Brain (organoid and tissue), 16 donors: ENCODE measurements at places on chromosomes 3 and 15.

GRCh38 chr3:71973274-71974030 lies 188.5 kb upstream of the PROK2 start:
- no peak for DNase-seq

DNA sequence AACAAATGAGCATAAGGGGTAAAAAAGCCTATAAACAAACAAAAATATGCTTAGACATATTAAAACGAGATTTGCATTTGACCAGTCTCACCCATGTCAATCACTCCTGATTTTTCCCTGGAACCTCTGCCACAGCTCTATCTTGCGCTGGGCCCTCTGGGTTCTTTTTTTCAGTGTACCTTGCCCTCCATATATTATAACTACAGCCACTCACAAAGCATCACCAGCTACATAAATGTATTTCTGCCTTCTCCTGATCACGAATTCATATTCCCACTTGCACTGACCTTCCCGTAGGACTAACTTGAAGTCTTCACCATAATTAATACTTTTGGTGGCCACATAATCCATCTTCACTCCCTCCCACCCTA lies 395.6 kb upstream of the ROBO2 start:
- DNase-seq, result no peak

DNA sequence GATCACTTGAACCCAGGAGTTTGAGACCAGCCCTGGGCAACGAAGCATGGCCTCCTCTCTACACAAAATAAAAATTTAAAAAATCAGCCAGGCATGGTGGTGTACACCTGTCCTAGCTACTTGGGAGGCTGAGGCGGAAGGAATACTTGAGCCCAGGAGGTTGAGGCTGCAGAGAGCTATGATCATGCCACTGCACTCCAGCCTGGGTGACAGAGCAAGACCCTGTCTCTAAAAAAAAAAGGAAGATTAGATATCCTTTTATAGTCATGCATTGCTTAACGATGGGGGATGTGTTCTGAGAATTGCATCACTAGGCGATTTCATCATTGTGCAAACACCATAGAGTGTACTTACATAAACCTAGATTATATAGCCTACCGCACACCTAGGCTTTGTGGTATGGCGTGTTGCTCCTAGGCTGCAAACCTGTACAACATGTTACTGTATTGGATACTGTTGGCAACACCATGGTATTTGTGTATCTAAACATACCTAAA lies 12.6 kb downstream of the ALAS1 start:
- DNase-seq, result no peak

GRCh38 chr3:168862466-168862865 lies 766.7 kb upstream of the GOLIM4 start:
- no peak for DNase-seq

GRCh38 chr3:120198305-120198878 lies 86.6 kb downstream of the GPR156 start:
- DNase-seq, result peak; percentile 22

DNA sequence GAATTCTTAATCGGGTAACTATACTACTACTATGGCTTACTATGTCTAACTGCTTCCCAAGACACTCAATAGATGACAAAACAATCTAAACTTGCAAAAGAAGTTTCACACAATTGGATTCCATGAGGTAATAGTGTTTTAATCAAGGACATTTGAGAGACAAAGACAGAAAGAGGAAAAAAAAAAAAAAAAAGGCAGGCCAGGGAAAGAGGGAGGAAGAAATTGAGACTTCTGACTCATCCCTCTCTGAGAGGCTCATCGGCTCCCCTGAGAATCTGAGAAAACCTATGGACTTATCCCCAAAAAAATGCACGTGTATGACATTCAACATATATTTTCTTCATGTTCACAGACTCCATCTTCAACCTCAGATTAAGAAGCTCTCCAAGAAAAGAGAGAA lies 61.0 kb downstream of the SCAPER start:
- DNase-seq, result no peak

- DNase-seq, result no peak
These were observed 249.2 kb downstream of the OPA1 start for GRCh38 chr3:193842029-193842798.

DNA sequence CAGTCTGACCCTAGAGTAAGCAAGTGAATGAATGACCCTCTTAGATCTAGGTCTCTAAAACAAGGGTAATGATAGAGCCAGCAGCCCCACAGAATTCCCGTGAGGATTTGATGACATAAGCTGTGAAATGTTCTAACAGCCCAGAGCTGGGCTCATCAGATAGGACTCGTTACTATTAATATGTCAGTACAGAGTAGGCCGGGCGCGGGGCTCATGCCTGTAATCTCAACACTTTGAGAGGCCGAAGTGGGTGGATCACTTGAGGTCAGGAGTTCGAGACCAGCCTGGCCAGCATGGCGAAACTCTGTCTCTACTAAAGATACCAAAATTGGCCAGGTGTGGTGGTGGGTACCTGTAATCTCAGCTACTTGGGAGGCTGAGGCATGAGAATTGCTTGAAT lies 190.3 kb downstream of the FEZF2 start:
- DNase-seq, result no peak

DNA sequence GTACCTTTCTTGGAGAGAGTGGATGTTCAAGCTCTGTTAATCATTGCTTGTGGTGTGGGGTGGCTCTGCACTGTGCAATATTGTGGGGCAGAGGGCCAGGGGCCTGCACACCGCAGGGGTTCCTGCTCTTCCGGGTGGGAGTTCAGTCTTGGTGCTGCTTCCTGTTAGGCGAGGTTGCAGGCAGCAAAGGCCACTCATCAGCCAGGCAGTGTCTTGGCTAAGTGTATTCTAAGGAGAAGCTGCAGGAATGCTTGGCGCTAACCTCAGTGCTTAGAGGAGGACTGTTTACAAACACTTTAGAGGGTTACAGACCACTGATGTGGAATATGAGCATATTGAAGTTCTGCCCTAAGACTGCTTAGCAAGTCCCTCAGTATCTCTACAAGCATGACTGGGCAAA lies 81.7 kb downstream of the CEP63 start:
- DNase-seq, result peak; percentile 0

DNA sequence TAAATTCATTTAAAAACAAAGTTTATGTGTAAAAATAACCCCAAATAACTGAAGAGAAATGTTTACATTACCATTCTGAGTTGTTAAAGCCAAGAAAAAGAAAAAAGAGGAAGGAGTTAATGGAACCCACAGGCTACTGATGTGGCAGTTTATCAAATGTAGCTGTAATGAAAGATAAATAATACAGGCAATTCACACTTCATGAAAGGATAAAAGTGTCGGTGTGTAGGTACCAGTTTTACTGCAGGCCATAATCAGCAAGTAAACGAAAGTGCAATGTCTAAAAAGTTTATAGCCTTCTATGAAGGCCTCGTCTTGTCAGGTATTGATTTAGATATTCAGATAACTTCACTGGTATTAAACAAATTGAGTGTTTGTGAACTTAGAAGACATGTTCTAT lies 164.6 kb downstream of the DPH6 start:
- no peak for DNase-seq

GRCh38 chr3:185421577-185422232 lies 58.8 kb downstream of the MAP3K13 start:
- no peak for DNase-seq

- no peak for DNase-seq
These were observed 30.9 kb upstream of the SPSB4 start for GRCh38 chr3:141020143-141020830.

GRCh38 chr3:133979553-133979952 lies 50.2 kb downstream of the SLCO2A1 start:
- no peak for DNase-seq

GRCh38 chr3:60047426-60048200 lies 997.8 kb upstream of the CFAP20DC start:
- no peak for DNase-seq

GRCh38 chr3:194204042-194204987 lies 68.4 kb downstream of the HES1 start:
- peak; percentile 40 for DNase-seq

- no peak for DNase-seq
These were observed 44.3 kb downstream of the CERS3 start for GRCh38 chr15:100484443-100484842.

GRCh38 chr3:120688121-120688520 lies 6.1 kb upstream of the HGD start:
- no peak for DNase-seq

- no peak for DNase-seq
These were observed 386.2 kb upstream of the ROBO2 start for GRCh38 chr3:76653640-76654251.

GRCh38 chr3:69199942-69200341 lies 77.5 kb upstream of the LMOD3 start:
- no peak for DNase-seq

- DNase-seq, result no peak
These were observed 636 bp upstream of the LRRC58 start for GRCh38 chr3:120349855-120350125.

DNA sequence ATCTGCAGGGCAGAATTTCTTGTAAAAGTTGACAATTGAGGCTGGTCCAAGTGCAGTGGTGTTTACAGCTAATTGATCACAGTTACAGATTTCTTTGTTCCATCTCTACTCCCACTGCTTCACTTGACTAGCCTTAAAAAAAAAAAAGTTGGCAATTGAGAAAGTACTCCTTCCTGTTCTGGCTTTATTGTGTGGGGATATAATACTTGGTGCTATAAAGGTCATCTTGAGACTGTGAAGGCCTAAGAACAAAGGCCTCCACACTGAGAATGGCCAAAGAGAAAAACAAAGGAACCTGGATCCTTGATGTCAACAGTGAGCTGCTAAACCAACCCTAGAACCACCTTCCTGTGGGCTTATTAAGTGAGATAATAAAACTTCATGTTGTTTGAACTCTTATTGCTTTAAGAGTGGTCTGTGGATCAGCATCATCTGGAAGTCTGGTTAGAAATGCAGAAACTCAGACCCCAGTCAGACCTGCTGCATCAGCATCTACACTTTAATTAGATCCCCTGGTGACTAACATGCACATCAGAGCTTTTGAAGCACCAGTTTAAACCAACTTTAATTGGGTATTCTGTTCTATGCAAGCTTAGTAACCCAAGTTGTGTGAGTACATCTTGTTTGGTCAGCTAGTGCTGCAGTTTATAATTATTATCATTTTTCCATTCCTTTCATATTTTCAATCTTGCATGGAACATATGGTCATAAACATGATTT lies 55.2 kb downstream of the TMOD3 start:
- DNase-seq, result no peak

GRCh38 chr15:72487070-72487797 lies 13.1 kb downstream of the ARIH1 start:
- DNase-seq, result no peak

- DNase-seq, result peak; percentile 36
These were observed 29.3 kb downstream of the PLA2G4D start for GRCh38 chr15:42065033-42065432.

GRCh38 chr3:117017135-117017894 lies 307.7 kb downstream of the TUSC7 start:
- DNase-seq, result no peak

GRCh38 chr3:130895690-130896488 lies 2.0 kb downstream of the ATP2C1 start:
- DNase-seq, result no peak
